ENCODE measurements at places on chromosomes 1 and 21. TPM values are rescaled to one million over a fixed set of nuclear protein-coding genes. Genes with fewer than 3 reads are reported as not detected.

DNA sequence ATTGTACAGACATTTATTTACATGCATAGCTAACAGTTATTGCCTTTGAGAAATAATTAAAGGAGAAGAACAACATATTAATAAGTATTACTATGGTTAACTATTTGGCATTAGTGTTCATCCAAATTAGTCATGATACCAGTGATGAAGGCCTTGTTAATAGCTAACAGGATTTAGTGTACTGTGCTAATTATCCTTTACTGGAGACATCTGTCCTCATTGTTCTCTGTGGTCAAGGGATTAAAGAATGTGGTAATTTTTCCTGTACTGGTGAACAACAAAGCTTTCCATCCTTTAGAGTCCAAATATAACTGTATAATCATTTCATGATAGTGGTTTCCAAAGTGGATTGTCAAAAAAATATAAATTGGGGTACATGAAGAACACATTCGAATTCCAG is 103.9 kb downstream of the ADGRL4 start:
- DNase-seq = no peak

DNA sequence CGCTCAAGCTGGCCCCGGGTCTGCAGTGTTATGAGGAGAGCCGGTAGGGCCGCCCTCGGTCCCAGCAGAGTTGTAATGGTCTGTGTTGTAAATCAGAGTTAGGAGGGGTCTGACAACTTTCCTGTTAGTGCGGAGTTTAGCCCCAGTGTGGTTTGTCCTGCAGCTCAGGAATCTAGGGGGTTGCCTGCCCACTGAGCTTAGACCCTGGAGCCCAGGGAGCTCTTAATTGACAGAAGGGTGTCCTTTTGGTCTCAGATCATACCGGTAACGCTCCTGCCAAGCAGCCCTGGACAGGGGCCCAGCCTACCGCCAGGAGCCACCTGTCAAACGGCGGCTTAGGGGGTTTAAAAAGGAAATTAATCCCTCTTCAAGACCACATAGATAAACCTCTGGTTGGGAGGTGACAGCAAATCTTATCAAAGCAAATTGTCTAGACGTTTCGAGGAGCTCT is 164.4 kb downstream of the DYRK1A start:
- DNase-seq = no peak

- no peak for DNase-seq
These were observed 203.2 kb downstream of the RHOU start for GRCh38 chr1:228938537-228938901.

The ETV3L gene
- not detected for total RNA-seq

GRCh38 chr1:66124670-66125069 is 332.0 kb downstream of the PDE4B start:
- no peak for DNase-seq

GRCh38 chr21:25638660-25639550 is at the start of gene JAM2:
Gene JAM2, plus strand, starts transcription at chr21:25639258. Its CDS starts 564 bp downstream, at chr21:25639822.
- DNase-seq = peak; percentile 57

- DNase-seq = no peak
These were observed 8.3 kb upstream of the NVL start for GRCh38 chr1:224338150-224338838.

GRCh38 chr1:233945573-233945972 is 41.1 kb downstream of the SLC35F3 start:
- DNase-seq = no peak

- DNase-seq = no peak
These were observed 36.6 kb upstream of the POU2F1 start for GRCh38 chr1:167184081-167184480.

DNA sequence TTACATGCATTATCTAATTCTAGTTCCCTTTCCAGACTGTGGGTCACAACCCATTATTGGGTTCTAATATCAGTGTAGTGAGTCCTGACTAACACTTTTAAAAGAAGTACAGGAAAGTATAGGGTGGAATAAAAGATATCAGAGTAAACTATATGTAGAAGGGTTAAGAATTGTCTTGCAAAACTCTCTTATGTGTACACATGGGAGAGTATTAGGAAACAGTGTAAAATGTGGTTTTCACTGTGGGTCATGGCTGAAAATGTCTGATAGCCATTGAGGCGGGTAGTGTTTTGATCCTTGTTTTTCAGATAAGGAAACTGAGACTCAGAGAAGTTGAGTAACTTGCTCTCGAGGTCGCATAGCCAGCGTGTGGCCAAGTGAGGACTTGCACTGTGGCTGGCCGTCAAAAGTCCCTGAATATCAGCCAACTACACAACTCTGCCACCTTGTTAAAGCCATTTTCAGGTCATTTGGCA is 18.5 kb upstream of the MTARC1 start:
- no peak for DNase-seq

The FAM78B gene
- 8.2 TPM for total RNA-seq
